ENCODE measurements at places on chromosomes 1 and 21.

DNA sequence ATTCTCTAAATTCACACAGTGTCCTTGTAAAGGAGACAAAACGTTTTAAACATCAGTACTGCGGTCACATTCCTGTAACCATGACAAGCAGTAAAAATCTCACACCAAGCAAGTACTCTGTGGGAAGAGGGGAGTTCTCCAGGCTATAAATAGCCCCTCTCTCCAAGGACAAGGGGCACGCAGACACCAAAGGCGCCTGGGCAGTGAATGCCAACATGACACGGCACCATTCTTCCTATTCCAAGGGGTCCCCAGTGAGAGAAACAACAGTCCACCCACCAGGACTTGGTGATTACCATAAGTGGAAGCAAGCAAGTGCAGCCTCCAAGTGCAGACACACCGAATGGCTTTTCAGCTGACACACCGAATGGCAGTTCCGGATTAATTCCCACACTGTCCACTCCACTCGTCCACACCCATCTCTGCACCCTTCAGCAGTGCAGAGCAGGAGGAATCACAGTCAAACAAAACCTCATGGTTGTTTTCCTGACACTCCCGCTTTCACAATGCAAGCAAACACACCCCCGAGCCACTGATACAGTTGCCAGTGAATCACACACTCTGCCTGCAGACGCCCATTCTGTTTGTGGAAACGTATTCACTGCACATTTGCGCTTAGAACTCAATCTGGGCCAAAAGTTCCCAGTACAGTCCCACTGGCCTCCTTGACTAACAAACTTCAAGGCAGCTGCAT, 1.8 kb downstream of the PTTG1IP start:
- peaks cover 78% of the 10 kb centered on the region for H3K4me1 ChIP-seq
- no peaks in the 10 kb centered on the region for H3K27me3 ChIP-seq
- no peak for DNase-seq
- peak overlapping the region; percentile 94 for H3K4me3 ChIP-seq
- no peaks in the 10 kb centered on the region for H3K36me3 ChIP-seq

GRCh38 chr1:91549041-91549735, 48.5 kb downstream of the CDC7 start:
- H3K4me1 ChIP-seq: peaks cover 74% of the 10 kb centered on the region
- peak overlapping the region; percentile 86 for H3K27ac ChIP-seq
- DNase-seq: no peak
- H3K4me3 ChIP-seq: peak overlapping the region; percentile 59
- no peaks in the 10 kb centered on the region for H3K27me3 ChIP-seq
- H3K36me3 ChIP-seq: no peaks in the 10 kb centered on the region

DNA sequence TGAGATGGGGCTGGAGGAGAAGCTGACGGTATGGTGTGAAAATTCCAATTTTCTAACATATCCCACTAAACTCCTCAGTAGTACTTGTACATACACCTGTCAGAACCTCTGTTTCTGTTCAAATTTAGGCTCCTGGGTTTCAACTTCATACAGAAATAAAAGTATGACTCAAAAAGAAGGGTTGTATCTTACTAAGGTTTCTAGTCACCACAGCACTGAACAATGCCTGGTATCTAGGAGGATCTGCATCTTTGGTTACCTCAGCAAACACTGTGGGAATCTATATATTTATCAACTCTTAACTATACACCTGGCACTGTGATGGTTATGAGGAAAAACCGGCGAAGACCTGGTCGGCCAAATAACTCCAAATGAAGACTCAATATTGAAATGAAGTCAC, 13.8 kb downstream of the RBM34 start:
- peaks cover 17% of the 10 kb centered on the region for H3K4me1 ChIP-seq
- H3K27ac ChIP-seq: no peak overlapping the region
- H3K4me3 ChIP-seq: no peak overlapping the region
- no peak for DNase-seq
- H3K36me3 ChIP-seq: no peaks in the 10 kb centered on the region

- H3K27ac ChIP-seq: no peak overlapping the region
- H3K27me3 ChIP-seq: no peaks in the 10 kb centered on the region
Measured at GRCh38 chr1:243712941-243713340, 137.1 kb downstream of the AKT3 start.

GRCh38 chr1:203117611-203118575, 9.6 kb upstream of the ADORA1 start:
- no peak overlapping the region for H3K4me3 ChIP-seq
- H3K27me3 ChIP-seq: peaks cover 61% of the 10 kb centered on the region
- DNase-seq: peak; percentile 6
- H3K36me3 ChIP-seq: no peaks in the 10 kb centered on the region
- no peak overlapping the region for H3K27ac ChIP-seq

- peaks cover 32% of the 10 kb centered on the region for H3K4me1 ChIP-seq
- H3K36me3 ChIP-seq: no peaks in the 10 kb centered on the region
- H3K27me3 ChIP-seq: no peaks in the 10 kb centered on the region
- no peak overlapping the region for H3K4me3 ChIP-seq
Measured at GRCh38 chr1:179023946-179024650, 1.6 kb upstream of the FAM20B start.

DNA sequence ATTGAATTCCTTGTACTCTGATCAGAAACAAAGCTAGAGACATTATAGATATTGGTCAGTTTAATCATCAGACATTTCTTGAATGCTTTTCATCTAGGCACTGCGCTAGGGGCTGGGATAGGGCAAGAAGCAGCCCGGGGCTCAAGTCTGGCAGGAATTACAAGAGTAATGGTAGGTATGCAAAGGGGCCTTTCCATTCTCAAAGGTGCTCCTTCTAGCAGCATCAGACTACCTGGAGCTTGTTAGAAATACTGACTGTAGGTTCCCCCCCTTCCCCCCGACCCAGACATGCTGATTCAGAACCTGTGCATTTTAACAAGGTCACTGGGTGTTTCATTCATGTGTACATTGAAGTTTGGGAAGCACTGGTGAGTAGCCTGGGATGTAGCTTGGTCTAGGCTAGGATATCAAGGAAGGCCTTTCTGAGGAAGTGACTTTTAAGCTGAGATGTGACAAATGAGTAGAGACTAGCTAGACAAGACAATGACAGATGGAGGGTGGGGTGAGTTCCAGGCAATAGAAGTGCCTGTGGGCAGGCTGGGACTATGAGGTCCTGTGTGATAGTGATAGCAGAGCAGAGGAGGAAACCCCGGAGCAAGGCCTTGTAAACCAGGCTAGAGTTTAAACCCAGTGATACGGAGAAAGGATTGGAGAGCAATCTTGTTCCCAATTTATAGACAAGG, 26.3 kb downstream of the NFASC start:
- DNase-seq: no peak
- no peak overlapping the region for H3K4me3 ChIP-seq
- H3K27ac ChIP-seq: no peak overlapping the region
- H3K4me1 ChIP-seq: no peaks in the 10 kb centered on the region
- peaks cover 18% of the 10 kb centered on the region for H3K27me3 ChIP-seq

DNA sequence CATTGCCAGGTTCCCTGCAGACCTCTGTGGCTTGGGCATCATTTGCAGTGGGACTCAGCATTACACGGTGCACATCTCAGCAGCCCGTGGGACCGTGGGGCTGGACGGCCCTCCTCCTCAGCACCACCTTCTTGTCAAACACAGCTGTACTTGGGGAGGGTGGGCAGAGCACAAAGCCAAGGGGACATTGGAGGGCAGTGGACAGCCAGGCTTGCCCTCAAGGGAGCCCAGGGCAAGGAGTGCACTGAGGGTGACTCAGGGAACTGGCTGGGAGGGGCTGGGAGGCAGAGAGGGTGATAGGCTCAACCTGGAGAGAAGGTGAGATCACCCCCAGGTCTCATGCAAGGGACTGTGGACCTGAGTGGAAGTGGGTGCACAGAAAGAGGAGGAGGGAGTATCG, 3.4 kb downstream of the CAPN9 start:
- no peak for DNase-seq
- H3K36me3 ChIP-seq: no peaks in the 10 kb centered on the region
- no peak overlapping the region for H3K4me3 ChIP-seq
- H3K27ac ChIP-seq: no peak overlapping the region
- H3K27me3 ChIP-seq: no peaks in the 10 kb centered on the region

DNA sequence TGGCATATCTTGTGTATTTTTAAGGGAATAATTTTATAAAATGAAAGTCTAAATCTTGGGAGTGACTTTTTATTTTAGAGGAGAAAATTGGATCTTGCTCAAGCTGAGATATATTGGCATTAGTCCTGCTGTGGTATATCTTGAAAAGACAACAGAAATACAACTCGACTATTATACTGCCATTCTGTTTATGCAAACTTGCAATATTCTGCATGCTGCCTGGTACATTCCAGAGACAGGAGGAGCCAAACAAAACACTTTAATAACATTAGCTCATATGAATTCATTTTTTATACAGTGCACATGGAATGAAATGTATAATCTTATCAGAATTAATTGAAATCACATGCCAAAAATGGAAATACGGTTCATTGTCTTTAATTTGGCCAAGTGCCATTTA, 176.0 kb upstream of the NRIP1 start:
- H3K27ac ChIP-seq: no peak overlapping the region
- peaks cover 1% of the 10 kb centered on the region for H3K27me3 ChIP-seq
- DNase-seq: no peak
- no peaks in the 10 kb centered on the region for H3K36me3 ChIP-seq
- H3K4me3 ChIP-seq: no peak overlapping the region
